ENCODE measurements at places on chromosomes 13 and 19.

- DNase-seq = peak; percentile 77
These were observed 7.5 kb downstream of the ZNF610 start for GRCh38 chr19:52343548-52343947.

- DNase-seq = peak; percentile 93
These were observed 67.4 kb upstream of the CLDN10 start for GRCh38 chr13:95485045-95485517.

GRCh38 chr19:44623626-44624025, 10.3 kb downstream of the IGSF23 start:
- DNase-seq = no peak

DNA sequence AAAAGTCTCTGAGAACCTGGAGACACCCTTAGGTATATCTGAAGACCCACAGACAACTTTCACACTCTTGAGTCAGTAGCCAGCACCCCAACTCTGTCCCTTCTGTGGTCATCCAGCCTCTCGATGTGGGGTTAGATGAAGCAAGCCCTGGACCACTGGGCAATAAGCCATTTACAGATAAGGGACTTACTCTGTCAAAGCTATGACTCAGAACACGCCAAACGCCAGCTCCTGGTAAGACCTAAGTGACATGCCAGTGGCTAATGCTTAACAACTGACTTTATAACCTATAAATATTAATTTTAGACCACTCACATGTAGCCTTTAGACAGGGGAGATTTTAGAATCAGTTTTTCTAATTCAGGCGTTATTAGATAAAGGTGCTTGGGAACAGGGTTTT, 85.7 kb downstream of the SHISA2 start:
- DNase-seq = peak; percentile 44

GRCh38 chr19:10091895-10092641, 6.0 kb downstream of the SHFL start:
- DNase-seq = no peak

DNA sequence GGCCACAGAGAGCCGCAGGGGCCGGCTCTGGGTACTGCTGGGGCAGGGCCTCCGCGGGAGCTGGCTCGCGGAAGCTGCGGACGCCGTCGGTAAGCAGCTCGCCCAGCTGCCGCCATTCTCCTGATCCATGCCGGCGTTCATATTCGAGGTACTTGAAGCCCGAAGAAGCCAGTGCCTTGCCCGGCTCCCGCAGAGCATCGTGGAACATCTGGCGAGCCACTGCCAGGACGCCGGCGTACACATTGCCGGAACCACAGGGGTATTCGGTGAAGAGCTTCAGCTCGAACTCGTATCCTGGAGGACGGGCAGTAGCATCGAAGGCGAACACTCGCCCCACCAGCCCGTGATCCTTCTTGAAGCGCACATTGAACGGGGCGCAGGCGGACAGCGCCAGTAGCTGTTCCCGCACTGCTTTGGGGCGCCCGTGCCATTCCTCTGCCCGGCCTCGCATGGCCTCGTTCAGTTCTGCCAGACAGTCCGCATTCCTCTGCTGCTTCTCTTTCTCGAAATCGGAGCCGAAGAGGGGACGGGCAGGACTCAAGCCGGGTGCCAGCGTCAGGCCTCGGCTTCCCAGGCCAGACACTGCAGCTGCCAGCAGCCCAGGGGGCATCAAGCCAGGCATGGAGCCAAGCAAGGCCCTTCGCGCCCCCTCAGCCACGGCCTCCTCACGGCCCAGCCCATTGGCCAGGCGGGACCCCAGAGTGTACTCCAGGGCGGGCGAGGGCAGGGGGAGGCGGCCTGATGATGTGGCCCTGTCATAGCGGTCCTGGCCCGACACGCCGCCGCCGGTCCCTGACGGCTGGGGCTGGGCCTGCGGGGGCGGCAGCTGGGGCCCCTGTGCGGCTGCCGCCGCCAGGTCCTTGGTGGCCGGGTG, 1.0 kb downstream of the IRF2BP1 start:
- peak; percentile 68 for DNase-seq

- no peak for DNase-seq
These were observed 600.6 kb downstream of the UQCRFS1 start for GRCh38 chr19:28612275-28612769.

GRCh38 chr13:36675213-36675536, 1.4 kb downstream of the SERTM1 start:
- no peak for DNase-seq

- DNase-seq = no peak
These were observed 32.0 kb downstream of the MPHOSPH8 start for GRCh38 chr13:19665427-19665859.

DNA sequence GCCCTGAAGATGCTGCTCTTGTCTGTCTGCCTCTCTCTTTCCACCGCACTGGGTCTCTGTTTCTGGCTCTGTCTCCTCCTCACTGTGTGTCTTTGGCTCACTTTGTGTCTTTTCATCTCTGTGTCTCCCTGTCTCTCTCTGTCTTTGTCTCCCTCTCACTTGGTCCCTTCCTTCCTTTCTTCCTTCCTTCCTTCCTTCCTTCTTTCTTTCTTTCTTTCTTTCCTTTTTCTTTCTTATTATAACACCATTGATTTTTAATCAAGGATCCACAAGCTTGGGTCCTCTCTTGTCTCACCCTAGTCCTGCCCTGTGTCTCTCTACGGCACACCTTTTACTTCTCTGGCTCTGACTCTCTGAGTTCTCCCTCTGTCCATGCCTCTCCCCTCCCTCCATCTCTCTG, 14.3 kb downstream of the CD177 start:
- no peak for DNase-seq

- DNase-seq = no peak
These were observed 630 bp downstream of the PNPLA6 start for GRCh38 chr19:7535998-7536695.

DNA sequence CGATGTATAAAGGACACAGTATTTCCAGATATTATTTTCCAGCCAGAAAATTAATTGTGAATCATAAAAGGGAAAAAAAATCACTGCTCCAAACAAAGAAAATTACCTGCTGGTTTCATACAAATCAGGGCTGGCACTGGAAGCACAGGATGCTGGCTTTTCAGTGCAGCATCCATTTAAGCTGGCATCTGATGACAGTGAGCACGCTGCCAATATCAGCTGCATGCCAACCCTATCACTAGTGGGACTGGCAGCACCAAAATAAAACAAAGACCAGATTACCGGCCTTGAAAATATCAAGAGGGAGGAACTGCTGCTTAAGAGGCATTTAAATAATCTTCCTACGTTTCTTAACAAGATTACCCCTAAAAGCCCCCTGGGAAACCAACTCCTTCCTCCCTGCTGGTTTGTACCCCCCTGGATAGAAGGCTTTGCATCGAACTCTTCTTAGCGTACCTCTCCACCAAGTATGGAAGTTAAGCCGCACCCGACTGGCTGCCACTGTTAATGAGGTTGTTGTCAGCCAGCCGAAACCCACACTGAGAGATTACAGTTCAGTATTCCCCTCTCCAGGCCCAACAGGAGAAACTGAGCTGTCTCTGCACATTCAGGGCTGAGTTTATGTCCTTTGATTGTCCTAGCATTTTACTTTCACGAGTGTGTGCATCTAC, 257.8 kb downstream of the EFNB2 start:
- DNase-seq = no peak

DNA sequence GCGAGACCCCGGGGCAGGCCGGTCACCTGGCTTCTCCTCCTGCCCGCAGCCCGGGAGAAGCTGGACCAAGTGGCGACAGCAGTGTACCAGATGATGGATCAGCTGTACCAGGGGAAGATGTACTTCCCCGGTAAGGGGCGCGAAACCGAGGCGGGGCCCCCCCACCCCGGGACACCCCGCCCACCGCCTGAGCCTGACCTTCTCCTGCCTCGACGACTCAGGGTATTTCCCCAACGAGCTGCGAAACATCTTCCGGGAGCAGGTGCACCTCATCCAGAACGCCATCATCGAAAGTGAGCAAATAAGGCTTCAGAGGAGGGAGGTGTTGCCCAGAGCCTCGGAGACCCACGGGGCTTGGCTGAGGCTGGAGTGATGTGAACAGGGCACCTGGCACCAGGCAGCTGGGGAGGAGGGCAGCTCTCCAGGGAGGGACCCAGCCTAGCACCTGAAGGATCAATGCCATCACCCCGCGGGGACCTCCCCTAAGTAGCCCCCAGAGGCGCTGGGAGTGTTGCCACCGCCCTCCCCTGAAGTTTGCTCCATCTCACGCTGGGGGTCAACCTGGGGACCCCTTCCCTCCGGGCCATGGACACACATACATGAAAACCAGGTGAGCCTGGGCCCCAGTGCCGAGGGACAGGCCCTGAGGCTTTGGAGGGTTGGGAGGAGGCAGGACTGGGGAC, 629 bp downstream of the IZUMO4 start:
- no peak for DNase-seq

- DNase-seq = no peak
These were observed 421.6 kb upstream of the SLC10A2 start for GRCh38 chr13:103487841-103488240.

DNA sequence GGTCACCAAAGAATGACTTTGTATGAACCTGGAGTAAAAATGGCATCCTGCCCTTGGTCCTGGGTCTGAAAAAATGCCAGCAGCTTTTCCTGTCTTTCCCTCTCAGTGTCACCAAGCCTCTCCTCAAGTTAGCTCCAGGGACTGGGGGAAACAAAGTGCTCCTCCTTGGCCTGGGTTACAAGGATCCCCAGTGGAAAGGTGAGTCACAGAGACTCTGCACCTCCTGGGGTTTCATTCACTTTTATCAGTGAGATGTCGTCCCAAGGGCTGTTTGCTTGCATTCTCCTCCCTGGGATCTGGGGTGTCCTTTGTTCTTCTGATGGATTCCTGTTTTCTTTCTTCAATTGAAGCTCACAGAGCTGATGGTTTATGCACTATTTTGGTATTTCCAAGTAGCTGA, 93.2 kb upstream of the CSNK1A1L start:
- no peak for DNase-seq

DNA sequence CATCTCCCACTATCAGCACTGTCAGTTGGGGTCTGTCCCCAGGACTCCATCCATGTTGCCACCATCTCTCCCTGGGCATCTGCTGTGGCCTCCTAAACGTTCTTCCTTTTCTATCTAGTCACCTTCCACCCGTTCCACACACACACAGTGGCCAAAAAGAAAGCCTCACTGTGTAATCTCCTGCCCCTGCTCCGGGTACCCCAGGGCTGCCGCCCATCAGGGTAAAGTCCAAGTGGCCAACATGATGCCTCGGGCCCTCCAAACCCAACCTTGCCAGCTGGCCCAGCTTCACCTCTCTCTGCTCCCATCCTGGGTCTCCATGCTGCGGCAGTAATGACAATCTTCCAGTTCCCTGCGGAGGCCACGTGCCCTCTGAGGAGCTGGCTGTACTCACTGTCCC, 29.4 kb upstream of the PEG3 start:
- DNase-seq = no peak

DNA sequence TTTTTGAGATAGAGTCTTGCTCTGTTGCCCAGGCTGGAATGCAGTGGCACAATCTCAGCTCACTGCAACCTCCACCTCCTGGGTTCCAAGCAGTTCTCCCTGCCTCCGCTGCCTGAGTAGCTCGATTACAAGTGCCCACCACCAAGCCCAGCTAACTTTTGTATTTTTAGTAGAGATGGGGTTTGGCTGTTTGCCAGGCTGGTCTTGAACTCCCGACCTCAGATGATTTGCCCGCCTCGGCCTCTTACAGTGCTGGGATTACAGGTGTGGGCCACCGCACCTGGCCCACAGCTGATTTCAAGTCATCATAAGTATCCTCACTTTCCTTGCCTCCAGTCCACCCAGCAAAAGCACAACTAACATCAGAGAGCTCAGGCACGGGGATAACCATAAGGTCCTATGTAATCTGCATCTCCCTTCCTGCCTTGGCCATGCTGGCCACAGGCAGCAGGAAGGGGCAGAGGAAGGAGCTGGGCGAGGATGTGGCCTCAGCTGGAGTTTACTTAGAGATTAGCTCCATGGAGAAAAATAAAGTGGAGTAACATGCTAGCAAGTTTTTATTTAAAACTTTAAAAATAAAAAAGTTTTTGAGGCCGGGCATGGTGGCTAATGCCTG, 22.9 kb upstream of the ADGRE1 start:
- no peak for DNase-seq

GRCh38 chr13:37486171-37486681, 112.3 kb downstream of the POSTN start:
- peak; percentile 64 for DNase-seq

GRCh38 chr19:36771261-36772231, 1.1 kb downstream of the ZNF850 start:
- DNase-seq = peak; percentile 98

GRCh38 chr13:112510002-112510780, 77.8 kb downstream of the TUBGCP3 start:
- peak; percentile 44 for DNase-seq

DNA sequence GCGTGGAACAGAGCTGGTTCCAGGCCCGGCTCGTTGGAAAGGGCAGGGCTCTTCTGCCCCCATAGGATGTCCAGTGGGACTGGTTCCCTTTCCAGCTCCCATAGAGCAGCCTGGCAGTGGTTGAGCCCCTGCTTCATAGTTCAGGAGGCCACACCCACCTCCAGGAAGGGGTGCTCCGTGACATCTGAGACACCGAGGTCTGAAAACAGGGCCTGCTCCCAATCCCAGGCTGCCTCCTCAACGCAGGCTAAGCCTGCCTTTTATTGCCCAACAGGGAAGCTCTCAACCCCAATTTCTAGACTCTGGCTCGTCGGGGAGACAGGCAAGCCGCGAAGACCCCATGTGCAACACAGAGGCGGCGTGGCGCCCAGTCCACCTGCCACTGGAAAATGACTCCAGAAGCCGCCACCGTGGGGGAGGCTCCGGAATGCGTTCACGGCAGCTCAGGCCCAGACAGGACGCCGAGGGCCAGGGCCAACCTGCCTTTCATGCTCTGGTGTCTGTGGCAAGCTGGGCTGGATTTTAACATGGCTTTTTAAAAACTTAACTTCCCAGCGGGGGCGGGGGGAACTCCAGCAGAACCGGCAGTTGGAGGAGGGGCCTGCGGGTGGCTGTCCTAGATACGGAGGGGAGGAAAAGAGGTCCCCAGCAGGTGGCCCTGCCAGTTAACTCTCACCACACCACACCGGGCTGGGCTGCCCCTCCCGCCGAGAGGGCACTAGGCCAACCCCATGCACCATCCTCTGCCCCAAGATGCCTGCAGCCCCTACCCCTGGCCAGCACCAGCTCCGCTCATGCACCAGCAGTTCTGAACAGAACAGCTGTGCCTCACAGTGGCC, 17.9 kb upstream of the TINCR start:
- no peak for DNase-seq

GRCh38 chr19:8261347-8261746, 46.8 kb downstream of the CD320 start:
- no peak for DNase-seq

DNA sequence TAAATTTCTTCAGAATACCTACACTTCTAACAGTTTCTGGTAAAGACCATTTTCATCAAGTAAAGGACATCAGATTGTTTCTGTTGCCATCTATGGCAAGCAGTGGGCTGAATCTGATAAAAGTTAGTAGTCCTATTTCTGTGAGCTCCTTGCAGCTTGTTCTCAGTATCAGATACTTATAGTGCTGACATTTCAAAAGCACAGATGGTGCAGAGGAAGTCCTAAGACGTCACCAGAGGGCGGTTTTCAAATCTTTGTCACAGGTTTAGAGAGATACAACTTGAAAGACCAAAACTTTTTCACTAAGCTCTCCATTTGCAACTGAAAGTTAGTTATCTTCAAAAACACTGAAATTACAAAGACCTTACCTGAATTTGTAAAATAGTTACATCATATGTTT, 719.8 kb downstream of the SLITRK1 start:
- DNase-seq = peak; percentile 62

Measured in OCI-M1 (cell line).